ENCODE measurements at places on chromosomes 3 and 15.
A peak's percentile ranks its signal among the peaks of the same experiment; 100 is the strongest.

DNA sequence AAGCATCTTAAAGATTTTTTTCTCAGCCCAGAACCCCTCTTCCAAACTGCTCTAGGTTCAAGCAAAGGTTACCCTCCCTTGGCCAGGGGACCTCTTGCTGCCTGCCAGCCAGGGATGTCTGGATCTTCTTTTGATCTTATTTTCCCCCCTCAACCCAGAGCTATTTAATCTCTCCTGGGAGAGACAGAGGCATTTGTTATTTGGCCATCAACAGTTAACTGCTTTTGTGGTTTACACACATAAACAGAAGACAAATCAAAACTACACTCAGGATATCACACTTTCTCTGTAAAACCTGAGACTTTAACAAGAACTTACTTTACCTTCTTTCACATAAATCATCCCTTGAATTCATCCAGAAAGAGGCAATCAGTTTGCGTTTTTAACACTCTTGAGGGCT, 272.5 kb downstream of the THSD4 start:
- DNase-seq = no peak

DNA sequence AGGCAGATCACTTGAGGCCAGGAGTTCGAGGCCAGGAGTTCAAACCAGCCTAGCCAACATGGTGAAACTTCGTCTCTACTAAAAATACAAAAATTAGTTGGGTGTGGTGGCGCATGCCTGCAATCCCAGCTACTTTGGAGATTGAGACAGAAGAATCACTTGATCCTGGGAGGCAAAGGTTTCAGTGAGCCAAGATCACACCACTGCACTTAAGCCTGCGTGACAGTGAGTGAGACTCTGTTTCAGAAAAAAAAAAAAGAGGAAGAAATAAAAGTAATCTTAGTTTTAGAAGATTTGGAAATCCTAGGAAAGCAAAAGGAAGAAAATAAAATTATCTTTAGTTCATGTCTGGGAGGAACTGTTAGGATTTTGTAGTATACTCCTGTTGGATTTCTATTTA, 77.2 kb downstream of the IL12A start:
- no peak for DNase-seq

- DNase-seq = no peak
Measured at GRCh38 chr3:171470714-171471227, 10.6 kb upstream of the TNIK start.

DNA sequence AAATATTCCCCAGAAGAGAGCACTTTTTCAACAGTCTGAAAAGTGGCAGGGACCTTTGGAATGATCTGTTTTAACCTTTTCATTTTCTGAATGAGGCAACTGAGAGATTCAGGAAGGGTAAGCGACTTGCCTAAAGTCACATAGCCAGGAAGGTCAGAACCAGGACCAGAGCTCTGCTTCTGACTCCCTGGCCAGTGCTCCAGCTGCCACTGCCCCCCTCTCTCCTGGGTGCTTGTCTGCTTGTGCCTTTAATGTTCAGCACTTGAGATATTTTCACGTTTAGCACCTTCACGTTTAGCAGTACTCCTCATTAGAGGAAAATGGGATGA, 68.3 kb downstream of the SMAD3 start:
- DNase-seq = no peak

DNA sequence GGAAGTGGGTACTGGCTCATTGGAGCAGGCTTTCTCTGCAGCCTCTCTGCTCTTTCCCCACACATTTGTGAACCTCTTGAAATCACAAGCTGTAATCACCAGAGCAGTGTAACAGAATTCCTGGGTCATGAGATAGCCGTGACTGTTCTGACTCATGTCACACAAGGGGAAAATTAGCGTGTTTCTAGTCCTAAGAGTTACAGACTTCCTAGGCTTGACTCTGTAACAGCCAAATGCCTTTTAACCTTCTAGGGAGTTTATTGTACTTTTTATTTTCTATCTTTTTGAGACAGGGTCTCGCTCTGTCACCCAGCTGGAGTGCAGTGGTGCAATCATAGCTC, 54.7 kb upstream of the TRAK1 start:
- DNase-seq = no peak

- DNase-seq = no peak
Measured at GRCh38 chr15:69794645-69795469, 302.9 kb downstream of the TLE3 start.

DNA sequence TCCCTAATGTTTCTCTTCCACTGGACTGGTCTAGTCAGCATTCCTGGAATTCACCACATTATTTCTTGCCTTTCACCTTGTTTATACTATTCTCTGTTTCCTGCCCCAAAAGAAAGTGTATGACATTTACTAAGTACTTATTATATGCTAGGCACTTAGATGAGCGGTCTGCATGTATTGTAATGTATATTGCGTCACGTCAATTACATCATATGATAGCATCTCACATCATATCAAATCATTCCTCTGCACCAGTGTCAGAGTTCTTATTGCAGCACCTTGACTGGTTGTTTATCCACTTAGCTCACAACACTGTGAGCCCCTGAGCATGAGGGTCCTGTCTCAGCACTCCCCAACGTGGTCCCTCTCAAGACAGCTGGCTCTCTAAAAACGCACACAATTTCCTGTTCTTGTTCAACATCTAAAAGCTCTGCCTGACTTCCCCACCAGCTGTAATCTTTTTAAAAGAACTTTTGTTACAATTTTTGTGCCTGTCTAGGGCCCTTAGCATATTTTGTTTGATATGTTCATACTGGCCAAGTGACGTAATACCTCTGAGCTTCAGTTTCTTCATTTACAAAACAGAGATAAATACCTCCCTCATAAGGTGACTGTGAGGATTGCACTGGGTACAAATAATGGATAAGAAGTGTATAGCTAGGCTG, 58.8 kb downstream of the ARHGAP31 start:
- DNase-seq = no peak

DNA sequence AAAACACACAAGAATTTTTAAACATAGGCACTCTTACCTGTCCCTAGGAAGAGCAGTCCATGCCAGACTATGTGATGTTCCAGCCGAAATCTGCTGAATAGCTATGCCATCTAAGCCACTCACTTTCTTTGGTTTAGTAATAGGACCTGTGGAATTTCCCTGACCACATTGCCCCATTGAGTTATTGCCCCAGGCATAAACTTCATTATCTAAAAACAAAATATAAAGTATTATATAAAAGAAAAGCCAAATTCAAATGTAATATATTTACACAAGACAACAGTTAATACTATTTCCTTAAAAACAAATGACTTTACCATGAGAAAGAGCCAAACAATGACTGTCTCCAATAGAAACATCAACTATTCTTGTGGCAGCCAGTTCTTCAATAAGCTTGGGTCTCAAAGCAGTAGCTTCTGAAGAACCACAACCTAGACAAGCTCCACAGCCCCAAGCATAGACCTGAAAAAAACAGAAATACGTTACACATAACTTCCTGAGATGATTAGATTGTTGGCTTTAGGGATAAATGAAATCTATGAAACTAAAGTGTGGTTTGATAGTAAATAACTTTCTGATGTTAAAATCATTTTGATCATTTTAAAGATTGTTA, 84.3 kb downstream of the HERC1 start:
- no peak for DNase-seq

DNA sequence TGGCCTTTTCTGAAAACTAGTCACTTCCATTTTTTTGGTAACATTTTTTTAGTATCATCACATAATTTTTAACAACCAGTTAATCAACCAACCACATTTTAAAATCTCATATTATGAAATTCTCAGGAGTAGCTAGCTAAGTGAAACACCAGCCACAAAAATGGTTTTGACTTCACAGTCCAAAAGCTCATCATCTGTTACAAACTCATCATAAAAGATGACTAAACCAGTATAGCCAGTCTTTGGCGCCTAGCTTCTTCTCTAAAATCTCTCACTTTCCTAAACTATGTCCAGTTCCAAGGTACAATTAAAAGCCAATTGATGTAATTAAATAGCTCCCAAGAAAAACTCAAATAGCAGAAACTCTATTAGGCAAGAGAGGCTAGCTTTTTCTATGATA, 88.2 kb upstream of the ZNF385D start:
- no peak for DNase-seq

DNA sequence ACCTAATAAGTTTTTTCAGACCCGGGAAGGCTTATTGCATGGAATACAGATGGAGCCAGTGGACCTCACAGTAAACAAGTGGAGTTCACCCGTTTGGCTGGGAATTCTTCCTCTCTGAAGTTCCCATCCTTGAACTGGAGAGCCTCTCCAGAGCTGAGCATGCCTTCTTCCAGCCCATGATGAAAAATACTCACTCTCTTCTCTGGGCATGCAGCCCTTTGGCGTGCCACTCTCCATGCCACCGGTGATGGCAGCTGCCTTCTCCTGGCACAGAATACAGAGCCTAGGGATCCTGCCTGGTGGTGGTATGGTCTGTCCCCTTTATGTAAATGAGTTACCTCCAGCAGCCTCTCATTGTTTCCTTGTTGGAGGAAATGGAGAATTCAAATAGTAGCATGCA, 150.8 kb downstream of the LEKR1 start:
- no peak for DNase-seq

- no peak for DNase-seq
Measured at GRCh38 chr15:92074101-92074500, 220.6 kb downstream of the SLCO3A1 start.

GRCh38 chr3:24830230-24831152, 335.8 kb upstream of the THRB start:
- no peak for DNase-seq

GRCh38 chr3:181916013-181916412, 204.3 kb downstream of the SOX2 start:
- no peak for DNase-seq

GRCh38 chr3:173703771-173704170, 306.2 kb downstream of the NLGN1 start:
- no peak for DNase-seq

DNA sequence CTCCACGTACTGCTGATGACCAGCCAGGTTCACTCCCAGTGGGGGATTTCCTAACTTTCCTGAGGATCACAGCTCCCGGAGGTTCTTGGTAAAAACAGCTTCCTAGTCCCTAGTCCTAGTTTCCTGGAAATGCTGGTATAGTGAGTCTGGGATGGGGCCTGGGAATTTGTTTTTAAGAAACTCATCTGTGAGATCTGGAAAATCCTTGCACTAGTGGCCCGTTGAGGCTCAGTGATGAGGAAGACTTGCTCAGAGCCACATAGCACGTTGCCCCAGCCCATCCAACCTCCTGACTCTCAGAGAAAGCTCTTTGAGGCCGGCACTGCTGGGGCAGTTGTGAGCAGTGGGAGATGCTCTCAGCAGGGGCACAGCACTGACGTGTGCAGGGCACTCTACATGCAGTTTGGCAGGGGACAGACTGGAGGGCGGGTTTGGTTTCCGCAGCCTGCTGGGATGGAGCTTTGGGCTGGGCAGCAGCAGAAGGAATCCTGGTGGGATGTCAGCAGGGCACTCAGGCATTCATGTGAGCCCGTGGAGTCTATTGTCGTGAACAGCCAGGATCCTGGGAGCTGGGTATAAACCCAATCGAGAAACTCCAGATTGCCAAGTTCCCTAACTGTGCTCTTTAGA, 31.6 kb downstream of the SAXO2 start:
- DNase-seq = no peak

DNA sequence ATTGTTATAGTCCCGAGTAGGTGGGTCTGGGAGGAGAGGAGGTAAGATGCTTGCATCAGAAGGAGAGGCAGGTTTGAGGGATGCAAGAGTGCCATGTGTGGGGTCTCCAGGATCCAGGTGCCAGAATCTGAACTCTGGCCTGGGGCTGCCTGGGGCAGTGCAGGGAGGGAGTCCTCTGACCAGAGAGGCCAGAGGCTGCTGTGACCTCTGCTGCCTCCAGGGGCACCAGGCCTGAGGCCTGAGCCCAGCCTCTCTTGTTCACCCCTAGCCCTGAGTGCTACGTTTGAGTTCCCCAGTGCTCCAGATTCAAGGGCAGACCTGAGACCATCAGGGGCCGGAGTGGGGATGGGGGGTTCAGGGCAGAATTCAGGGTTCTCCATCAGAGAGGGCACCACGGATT, 7.4 kb downstream of the SLC38A3 start:
- DNase-seq = no peak

- no peak for DNase-seq
Measured at GRCh38 chr3:63949005-63949404, 36.8 kb upstream of the SCAANT1 start.

GRCh38 chr3:55630280-55630920, 143.3 kb upstream of the WNT5A start:
- DNase-seq = no peak

- no peak for DNase-seq
Measured at GRCh38 chr3:94420931-94421330, 358.1 kb downstream of the NSUN3 start.

GRCh38 chr3:106862067-106862466, 515.2 kb upstream of the CCDC54 start:
- no peak for DNase-seq

DNA sequence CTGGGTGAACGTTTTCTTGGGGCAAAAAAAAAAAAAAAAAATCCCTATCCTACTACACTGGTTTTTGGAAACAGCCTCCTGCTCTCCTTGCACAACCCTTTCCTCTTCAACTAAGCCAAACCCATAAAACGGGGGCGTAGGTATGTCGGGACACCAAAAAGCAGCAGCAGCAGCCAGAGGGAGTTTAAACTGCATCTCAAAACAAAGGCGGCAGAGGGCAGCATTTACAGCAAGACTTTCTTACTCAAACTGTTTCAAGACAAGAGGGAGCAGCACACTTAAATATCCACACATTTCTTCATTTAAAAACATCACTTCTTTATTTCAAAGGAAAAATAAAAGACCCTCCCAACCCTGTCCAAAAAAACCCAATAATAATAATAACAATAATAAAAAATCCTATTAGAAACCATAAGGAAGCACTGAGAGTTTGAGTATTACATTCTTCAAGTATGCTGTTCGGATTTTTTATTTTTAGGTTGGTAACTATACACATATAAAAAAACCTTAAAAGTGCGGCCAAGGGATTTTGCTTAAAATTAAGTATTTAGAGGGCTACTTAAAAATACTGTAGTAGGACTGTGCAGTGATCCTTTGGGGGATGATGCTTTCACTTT, 43.9 kb upstream of the PLXND1 start:
- peak; percentile 34 for DNase-seq

DNA sequence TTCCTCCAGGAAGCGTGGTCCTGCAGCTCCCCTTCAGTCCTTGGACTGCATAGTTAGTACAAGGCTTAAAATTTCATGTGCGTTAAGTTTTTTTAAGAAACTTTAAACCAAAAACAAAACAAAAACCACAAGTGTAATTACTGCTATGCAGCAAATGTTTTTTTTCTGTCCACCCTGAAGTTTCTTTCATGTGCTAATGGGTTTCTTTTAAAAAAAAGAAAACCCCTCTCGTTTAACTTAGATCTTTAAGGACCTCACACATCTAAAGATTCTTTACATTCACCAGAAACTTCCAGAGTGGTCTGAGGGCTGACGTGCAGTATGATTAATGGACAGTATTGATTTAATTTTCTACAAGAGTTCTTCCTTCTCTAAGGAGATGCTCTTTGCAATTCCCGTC, 72.0 kb upstream of the PYGO1 start:
- no peak for DNase-seq

DNA sequence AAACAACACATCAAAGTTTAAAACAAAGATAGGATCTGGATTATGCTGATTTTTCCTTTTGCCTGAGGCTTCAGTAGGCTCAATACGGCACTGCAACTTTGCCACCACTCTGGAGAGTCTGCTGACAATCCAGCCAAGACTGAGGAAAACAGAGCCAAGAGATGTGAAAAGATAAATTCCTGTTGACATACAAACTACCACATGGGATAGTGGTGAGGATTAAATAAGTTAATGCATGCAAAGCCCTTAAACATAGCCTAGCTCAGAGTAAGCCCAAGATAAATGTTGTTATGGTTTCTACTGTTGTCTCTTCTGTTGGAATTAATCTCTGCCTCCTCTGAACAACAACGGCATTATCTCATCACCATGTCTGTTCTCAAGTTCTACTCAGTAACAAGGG, 245.9 kb upstream of the LMCD1 start:
- no peak for DNase-seq

GRCh38 chr3:114331007-114331406, 37.2 kb downstream of the TIGIT start:
- no peak for DNase-seq

All from stimulated activated CD4-positive, alpha-beta T cell treated with anti-CD3 and anti-CD28 coated beads, Interleukin-1b, Interleukin-23, amount 100 ng/mL, for 24 hours (primary cell).